ENCODE measurements at places on chromosomes 7 and 10.

DNA sequence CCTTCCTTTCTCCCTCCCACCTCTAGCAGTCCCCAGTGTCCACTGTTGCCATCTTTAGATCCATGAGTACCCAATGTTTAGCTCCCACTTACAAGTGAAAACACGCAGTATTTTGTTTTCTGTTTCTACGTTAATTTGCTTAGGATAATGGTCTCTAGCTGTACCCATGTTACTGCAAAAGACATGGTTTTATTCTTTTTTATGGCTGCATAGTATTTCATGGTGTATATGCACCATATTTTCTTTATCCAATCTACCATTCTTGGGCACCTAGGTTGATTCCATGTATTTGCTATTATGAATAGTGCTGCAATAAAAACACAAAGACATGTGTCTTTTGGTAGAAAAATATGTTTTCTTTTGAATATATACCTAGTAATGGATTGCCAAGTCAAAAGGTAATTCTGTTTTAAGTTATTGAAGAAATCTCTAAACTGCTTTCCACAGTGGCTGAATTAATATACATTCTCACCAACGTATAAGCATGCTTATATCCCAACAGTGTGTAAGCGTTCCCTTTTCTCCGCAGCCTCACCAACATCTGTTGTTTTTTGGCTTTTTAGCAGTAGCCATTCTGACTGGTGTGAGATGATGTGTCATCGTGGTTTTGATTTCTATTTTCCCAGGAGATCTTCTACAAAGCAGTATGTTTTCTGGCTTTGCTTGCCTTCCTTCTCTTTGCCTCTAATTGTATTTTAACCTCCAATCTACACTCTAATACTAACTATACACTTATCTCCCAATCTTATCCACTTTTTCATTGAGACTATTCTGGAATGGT is 179.5 kb upstream of the PHF14 start:
- DNase-seq = no peak

- DNase-seq = peak; percentile 66
These were observed 53.8 kb downstream of the KCTD7 start for GRCh38 chr7:66682350-66683093.

GRCh38 chr10:92493362-92493761 is 80.5 kb downstream of the IDE start:
- no peak for DNase-seq

GRCh38 chr10:114956466-114956865 is 18.5 kb downstream of the TRUB1 start:
- no peak for DNase-seq

Measured in activated CD8-positive, alpha-beta memory T cell treated with anti-CD3 and anti-CD28 coated beads, Interleukin-2, amount 50 U/mL, for 48 hours (primary cell).